Cardiac septum (tissue), 1 donor: ENCODE measurements at places on chromosomes 5 and 9.

GRCh38 chr9:135295551-135296300 lies 183.9 kb upstream of the PPP1R26 start:
- peak; percentile 26 for DNase-seq

GRCh38 chr5:10684303-10685086 lies 76.5 kb downstream of the DAP start:
- no peak for DNase-seq

GRCh38 chr9:77800924-77801551 lies 152.9 kb upstream of the GNA14 start:
- no peak for DNase-seq

DNA sequence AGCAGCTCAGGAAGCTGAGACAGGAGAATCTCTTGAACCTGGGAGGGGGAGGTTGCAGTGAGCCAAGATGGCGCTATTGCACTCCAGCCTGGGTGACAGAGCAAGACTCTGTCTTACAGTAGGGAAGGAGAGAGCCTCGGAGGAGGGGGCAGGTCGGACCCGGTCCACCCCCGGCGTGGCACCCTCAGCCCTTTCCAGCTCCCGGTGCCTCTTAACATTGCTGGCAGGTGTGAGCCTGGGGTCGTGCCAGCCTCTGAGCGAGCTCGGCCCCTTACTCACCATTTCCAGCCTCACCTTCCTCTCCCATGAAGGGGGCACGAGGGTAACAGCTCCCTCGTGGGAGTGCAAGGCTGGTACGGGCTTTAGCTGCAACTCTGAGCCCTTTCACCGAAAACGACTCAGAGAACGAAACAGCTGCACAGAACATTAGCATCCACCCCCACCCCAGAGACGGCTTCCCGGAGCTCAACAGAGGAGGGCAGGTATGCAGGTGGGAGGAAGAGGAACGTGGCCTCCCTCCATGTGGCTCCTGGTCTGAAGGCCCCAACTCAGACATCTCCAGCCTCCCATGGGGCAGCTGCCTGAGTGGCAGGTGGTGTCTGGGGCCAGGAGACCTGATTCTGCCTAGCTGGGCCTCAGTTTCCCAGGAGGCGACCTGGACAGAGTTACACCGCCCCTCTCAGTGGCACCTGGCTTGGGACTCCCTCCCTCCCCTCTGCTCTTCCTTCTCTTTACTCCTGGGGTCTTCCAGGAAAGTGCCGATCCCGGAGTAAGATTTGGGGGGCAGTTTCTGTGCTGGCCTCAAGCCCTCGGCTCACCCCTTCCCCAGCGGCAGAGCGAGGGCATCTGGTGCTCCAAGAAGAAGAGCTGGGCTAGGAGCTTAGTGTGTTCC lies 28.5 kb upstream of the ABO start:
- DNase-seq, result no peak

GRCh38 chr5:177425801-177426565 lies 493 bp upstream of the GRK6 start:
- DNase-seq, result peak; percentile 100

GRCh38 chr9:88773627-88774244 lies 217.5 kb upstream of the S1PR3 start:
- DNase-seq, result no peak

GRCh38 chr5:169778622-169779596 lies 141.8 kb downstream of the DOCK2 start:
- DNase-seq, result no peak

DNA sequence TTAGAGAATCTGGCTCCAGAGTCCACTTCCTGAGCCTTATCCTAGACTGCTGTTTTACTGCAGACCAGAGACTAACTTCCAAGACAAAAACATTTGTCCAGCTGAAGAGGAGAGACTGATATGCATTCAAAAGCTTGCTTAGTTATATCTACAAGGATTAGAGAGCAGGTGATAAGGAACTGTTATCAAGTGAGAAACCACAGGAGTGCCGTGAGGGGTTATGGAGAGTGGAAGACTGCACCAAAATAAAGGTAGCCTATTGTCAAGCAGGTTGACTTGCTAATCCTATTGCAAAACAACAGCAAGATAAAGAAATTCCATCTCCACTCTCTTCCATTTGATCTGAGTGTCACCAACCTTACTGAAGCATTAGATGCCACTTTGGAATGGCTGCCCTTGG lies 139.1 kb downstream of the SCAMP1 start:
- DNase-seq, result no peak

GRCh38 chr9:136814725-136815421 lies 7.1 kb downstream of the RABL6 start:
- no peak for DNase-seq

DNA sequence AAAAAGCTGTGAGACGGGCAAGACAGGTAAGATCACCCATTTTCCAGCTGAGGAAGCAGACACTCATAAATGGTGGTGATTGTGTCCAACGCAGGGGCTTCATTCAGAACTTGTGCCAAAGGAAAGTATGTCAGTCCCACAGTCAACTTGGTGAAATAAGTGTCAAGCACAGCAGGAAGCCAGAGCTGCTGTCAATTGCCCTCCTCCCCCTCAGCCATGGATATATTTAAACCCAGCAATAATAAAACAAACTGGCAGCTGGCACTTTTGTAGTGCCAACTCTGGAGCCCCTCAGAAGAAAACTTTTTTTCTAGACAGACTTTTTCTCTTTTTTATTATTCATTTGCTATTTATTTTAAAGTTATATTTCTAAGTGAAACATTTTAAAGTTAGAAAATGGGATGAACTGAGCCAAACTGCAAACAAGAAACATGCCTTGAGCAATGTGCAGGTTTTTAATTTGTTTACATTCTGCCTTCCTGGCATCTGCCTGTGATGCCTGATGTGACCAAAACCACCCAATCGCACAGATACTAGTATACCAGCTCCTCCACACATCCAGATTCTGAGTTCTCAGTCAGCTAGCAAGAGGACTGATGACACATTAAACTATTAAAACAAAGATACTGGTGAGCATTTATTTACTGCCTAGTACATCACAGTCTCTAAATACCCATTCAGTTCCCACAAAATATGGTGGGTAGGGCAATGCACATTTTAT lies 17.0 kb downstream of the DMAC1 start:
- no peak for DNase-seq

GRCh38 chr5:140172483-140172882 lies 2.5 kb upstream of the CYSTM1 start:
- no peak for DNase-seq

- DNase-seq, result no peak
Measured at GRCh38 chr9:126827227-126827626, 22.4 kb downstream of the ZBTB43 start.

GRCh38 chr9:7081065-7081600 lies 323.4 kb downstream of the KDM4C start:
- DNase-seq, result no peak

- DNase-seq, result no peak
Measured at GRCh38 chr9:109812818-109813281, 32.9 kb downstream of the PALM2AKAP2 start.

GRCh38 chr5:5497152-5497788 lies 74.8 kb downstream of the ICE1 start:
- DNase-seq, result no peak

DNA sequence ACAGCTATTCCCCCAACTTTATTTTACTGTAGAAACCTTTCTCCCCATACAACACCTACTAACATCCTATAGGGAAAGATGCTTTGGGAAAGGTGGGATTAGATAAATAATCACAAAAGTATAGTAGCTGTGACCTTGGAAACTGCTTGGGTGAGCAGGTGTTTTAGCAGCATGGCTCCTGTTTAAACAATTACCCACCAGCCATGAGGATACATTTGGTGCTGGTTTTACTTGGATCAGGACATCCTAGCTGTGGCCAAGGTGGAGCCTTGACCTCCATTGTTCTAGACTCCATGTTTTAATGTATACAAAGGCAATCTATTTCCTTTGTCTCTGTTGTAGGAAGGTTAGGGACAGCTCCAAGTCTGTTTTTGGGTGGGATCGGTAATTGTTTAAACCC lies 56.8 kb upstream of the ALDH1B1 start:
- no peak for DNase-seq

DNA sequence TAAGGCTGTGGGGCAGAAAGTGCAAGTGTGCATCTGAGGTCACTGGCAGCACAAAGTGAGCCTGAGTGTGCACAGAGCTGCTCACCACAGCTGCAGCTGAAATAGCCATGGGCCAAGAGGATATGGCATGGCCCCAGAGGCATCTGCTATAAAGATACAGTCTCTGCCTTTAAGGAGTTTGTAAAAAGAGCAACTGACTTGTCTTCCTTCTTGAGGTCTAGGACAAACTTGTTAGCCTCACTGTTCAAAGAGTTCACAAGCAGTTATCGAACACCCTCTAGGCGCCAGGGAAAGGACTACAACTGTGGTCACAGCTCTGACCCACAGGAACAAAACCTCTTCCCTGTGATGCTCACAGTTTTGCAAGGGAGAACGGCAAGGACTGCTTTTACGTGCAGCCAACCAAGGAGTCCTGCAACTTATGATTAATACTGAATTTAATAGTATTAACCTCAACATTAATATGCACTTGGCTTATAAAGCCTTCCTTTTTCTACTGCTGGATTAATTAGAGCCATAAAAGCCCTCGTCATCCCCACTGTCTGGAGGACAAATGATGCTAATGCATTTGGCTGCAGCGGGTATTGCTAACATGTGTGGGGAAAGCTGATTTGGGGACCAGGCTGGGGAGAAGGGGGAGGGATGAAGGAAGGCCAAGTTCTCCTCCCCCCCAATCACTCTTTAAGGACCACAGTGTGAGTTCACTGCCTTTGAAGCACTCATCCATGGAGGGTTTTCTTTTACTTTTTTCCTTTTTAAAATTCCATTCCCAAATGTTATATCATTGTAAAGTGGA lies 189.8 kb upstream of the TRIM32 start:
- DNase-seq, result no peak

DNA sequence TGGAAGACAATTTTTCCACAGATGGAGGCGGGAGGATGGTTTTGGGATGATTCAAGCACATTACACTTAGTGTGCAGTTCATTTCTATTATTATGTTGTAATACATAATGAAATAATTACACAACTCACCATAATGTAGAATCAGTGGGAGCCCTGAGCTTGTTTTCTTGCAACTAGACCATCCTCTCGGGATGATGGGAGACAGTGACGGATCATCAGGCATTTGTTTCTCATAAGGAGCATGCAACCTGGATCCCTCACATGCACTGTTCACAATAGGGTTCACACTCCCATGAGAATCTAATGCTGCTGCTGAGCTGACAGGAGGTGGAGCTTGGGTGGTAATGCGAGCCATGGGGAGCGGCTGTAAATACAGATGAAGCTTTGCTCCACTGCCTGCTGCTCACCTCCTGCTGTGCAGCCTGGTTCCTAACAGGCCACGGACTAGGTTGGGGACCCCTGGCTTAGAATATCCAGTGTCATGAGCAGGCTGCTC lies 1.6 kb downstream of the STKLD1 start:
- DNase-seq, result no peak

GRCh38 chr5:122661496-122662180 lies 113.2 kb upstream of the SNX2 start:
- DNase-seq, result no peak

DNA sequence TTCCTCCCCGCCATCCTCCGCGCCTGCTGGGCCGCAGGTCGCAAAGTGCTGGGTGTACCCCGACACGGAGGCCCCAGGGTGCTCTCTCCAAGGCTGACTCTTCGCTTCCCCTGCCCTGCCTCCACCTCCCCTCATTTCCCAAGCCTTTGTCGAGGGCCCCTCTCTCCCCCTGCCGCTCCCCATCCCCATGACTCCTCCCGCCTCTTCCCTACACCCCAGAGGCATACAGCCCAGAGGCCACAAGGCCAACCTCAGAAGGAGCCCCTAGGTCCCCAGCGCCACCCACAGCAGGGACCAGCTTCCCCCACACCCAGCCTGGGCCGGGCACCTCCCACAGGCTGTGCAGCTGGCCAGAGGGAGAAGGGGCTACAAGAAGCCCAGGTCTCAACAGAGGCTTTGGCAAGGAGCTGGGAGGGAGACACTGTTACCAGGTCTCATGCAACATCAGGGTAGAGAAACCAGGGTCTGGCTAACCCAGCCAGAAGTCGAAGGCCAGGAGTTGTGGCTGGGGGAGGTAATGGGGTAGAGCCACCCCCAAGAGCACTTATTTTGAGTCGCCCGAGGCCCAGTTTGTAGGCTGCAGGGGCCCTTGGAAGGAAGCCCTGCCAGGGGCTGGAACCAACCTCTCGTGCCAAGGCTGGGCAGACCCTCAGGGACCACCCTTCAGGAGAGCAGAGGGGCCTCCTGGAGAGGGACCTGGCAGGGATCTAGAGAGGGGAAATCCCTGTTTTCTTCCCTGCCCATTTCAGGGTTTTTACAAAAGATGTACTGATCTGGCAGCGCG lies 24.5 kb upstream of the SARDH start:
- DNase-seq, result peak; percentile 38

DNA sequence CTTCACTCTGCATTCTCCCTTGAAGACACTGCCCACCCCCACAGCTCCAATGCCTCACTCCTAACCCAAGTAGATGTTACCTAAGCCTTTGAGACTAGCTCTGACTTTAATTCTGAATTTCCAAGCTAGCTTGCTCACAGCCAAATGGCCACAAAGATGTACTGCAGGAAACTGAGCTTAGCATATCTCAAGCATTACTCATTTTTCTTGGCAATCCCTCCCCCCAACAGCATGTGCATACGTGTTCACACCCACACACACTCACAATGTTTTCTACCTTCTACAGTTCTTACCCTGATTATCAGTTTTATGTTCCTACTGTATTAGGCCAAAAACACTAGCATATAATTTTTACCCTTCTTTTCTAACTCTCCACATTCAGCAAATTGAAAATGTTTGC lies 13.7 kb upstream of the GRIA1 start:
- DNase-seq, result no peak

- no peak for DNase-seq
Measured at GRCh38 chr9:87615547-87616148, 110.3 kb upstream of the CTSL start.

GRCh38 chr5:157187046-157187754 lies 6.6 kb downstream of the ITK start:
- no peak for DNase-seq
